ENCODE measurements at places on chromosomes 13 and 19.

- no peak for DNase-seq
Observed at GRCh38 chr19:3555653-3556422, 1.5 kb downstream of the MFSD12 start.

DNA sequence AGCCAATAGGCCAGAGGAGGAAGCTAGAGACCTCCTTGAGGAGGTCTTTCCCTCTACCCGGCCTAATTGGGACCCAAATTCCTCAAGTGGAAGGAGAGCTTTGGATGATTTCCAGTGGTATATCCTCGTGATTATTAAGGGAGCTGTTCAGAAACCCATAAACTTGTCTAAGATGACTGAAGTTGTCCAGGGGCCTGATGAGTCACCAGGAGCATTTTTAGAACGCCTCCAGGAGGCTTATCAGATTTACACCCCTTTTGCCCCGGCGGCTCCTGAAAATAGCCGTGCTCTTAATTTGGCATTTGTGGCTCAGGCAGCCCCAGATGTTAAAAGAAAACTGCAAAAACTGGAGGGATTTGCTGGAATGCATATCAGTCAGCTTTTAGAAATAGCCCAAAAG lies 198.1 kb downstream of the ZNF486 start:
- DNase-seq = no peak

GRCh38 chr19:35509861-35510625 lies 3.4 kb downstream of the DMKN start:
- peak; percentile 61 for DNase-seq

DNA sequence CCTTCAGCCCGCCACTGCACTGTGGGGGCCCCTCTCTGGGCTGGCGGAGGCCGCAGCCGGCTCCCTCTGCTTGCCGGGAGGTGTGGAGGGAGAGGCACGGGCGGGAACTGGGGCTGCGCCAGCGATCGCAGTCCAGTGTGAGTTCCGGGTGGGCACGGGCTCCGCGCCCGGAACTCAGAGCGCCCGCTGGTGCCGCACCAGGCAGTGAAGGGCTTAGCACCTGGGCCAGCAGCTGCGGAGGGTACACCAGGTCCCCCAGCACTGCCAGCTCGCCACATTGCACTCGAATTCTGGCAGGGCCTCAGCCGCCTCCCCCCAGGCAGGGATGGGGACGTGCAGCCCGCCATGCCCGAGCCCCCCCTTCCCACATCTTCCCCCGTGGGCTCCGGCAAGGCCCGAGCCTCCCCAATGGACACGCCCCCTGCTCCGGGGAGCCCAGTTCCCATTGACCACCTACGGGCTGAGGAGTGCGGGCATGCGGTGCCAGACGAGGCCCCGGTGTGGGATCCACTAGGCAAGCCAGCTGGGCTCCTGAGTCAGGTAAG lies 135.9 kb upstream of the RFC3 start:
- DNase-seq = no peak

DNA sequence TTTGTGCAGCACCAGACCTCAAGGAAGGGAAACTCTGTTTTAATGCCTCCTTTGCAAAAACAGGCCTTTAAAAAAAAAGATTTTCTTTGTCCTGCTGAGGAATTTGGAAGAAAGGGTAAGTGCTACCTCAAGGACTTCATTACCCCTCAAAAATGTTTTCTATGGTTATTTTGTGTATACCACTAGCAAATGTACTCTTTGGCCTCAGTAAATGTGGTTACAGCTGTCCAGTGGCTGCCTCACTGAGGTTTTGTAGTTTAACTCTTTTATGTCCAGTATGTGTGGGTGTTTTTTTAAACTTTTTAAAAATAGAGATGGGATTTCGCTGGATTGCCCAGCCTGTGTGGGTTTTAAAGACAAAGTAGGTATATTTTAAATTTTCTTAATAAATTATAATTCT lies 42.2 kb upstream of the TSC22D1 start:
- no peak for DNase-seq

DNA sequence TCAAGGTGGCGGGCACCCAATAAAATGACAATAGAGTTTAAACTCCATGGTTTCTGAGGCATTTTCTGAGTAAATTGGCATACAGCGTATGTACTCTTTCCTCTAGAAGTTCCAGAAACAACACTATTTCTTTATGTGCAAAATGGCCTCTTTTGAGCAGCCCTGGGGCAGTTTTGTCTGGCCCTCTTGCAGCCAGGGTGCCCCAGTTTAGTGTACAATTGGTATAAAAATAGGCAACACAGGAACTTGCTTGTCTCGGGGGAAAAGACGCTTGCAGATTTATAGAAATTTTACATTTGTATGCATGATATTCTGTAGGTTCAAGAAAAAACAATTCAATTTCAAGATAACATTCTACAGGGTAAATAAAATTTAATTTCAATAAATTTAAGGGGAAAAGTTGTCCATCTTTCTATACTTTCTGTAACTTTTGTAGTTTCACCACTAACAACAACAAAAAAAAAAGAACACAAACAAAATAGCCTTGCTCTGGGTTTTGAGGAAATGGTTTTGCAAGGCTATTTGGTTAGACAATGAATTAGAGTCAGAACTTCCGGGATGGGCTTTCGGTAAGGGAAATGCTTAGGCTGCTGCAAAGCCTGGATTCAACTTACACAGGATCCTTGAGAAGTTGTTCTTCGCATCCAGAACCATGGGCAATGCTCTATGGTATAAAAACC lies 45.3 kb downstream of the LRCH1 start:
- no peak for DNase-seq

- DNase-seq = no peak
Observed at GRCh38 chr13:58919551-58919950, 1244.2 kb downstream of the DIAPH3 start.

DNA sequence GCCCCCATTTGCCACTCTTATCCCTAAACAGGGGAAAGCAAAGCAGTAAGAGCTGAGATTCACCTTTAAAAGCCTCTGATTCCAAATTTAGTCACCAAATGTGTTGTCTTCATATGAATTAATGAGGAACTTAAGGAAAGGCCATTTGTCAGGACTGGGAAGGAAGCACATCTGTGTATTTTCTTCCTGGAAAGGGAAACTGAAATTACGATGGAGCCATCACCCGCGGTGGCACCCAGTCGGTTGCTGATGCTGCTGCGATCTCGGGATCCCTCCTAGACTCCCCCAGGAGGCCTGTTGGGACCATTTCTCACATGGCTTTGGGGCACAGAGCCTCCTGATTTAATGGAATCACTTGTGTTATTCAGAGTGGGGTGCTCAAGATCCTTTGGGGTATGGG lies 7.4 kb upstream of the IL4I1 start:
- no peak for DNase-seq

- DNase-seq = no peak
Observed at GRCh38 chr13:26449063-26449848, 108.2 kb upstream of the WASF3 start.

DNA sequence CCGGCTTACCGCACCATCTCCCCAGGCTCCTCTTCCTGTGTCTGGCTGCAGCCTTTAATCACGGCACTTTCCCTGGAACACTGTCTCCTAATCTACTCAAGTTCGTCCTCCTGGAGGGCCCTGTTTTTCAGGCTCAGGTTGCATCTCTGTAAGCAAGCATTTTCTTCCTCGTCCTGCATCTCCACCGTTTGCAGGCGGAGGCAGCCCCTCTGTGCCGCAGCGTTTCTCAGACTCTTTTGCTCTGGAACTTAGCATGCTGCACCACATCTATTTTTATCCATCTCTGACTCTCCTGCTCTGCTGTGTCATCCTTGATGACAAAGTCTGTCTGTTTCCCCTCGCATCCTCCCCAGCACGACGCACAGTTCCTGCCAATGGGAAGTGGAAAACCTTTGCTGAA lies 117.5 kb downstream of the ATP8A2 start:
- DNase-seq = no peak

- no peak for DNase-seq
Observed at GRCh38 chr13:47426126-47426849, 529.4 kb upstream of the HTR2A start.
